ENCODE measurements at places on chromosomes 1 and 21. TPM values are rescaled to one million over a fixed set of nuclear protein-coding genes. Genes with fewer than 3 reads are reported as not detected.

The NBPF4 gene
- not detected for total RNA-seq

The C1QB gene
- total RNA-seq = not detected

The SPOCD1 gene
- total RNA-seq = 8.4 TPM

The DMRTA2 gene
- 0.19 TPM for total RNA-seq

The PDE4DIP gene
- 19.9 TPM for total RNA-seq
